Pancreas (tissue), 10 donors: ENCODE measurements at places on chromosomes 5 and 9. TPM values are rescaled to one million over a fixed set of nuclear protein-coding genes. Genes with fewer than 3 reads are reported as not detected.

ALDH1B1 gene
- polyA plus RNA-seq, result 6.0 TPM

DNA sequence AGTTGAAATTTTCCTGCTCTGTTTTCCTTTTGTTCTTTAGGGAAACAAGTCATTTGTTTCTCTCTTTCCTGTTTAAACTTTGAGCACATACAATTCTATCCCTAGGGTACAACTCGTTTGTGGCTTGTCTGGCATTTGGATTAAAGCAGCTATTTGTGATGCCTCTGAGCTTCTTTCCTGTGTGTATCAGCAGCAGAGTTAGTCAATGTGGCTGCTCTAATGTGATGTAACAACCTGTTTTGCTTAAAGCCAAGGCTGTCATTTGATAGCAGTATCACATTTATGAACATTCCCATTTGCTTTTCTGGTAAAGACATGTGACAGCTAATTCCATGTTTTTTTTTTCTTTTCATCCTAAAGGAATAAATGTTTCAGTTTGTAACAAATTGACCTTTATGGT lies 314.3 kb upstream of the CHD1 start:
- H3K27ac ChIP-seq, result no peak overlapping the region
- H3K4me1 ChIP-seq, result no peaks in the 10 kb centered on the region
- H3K27me3 ChIP-seq, result no peaks in the 10 kb centered on the region
- DNase-seq, result no peak
- H3K36me3 ChIP-seq, result no peaks in the 10 kb centered on the region

ZNF346 gene
- 6.6 TPM for polyA plus RNA-seq

SPACA9 gene
- polyA plus RNA-seq, result 3.2 TPM

DNA sequence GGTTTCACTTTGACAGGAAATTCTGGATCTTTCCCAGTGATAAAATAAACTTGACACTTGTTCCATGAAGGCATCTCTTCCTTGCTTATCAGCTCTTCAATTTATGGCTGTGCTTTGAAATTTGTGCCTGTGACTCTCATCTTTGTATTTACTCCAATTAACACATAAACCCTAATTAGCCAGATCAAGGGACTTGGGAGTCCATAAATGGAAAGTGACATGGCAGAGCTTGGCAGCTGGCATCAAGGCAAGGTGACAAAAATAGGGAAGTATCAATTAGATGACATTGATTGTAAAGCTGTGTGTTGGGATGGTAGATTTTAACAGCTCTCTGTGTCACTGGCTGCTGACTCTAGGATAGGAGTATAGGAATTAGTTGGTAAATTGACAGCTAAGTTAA lies 133.9 kb downstream of the PBX3 start:
- no peak overlapping the region for H3K27ac ChIP-seq
- no peaks in the 10 kb centered on the region for H3K36me3 ChIP-seq
- H3K4me1 ChIP-seq, result no peaks in the 10 kb centered on the region
- H3K4me3 ChIP-seq, result no peak overlapping the region
- no peak for DNase-seq

- peaks cover 5% of the 10 kb centered on the region for H3K4me1 ChIP-seq
- peak; percentile 8 for DNase-seq
- no peaks in the 10 kb centered on the region for H3K36me3 ChIP-seq
- no peaks in the 10 kb centered on the region for H3K27me3 ChIP-seq
Observed at GRCh38 chr9:126608551-126608950, 5.2 kb upstream of the LMX1B start.

AMBP gene
- polyA plus RNA-seq, result 370 TPM

DNA sequence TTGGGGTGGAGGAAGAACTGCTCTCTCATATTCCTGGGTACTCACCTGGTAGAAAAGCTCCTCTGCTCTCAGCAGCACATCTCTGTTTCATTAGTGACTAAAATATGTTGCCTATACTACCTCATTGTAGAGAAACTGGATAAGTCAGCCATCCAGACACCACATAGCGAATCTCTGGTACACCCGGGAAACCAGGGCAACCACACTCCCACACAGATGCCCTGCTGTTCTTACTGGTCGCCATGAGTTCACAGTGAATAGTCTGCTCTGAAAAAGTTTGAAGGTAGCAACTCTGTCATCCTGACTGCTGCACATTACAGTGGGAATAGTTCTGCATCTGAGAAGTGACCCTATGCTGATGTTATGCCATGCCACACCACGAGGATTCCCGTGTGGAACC lies 135.0 kb downstream of the ENTREP1 start:
- H3K36me3 ChIP-seq, result no peaks in the 10 kb centered on the region
- no peak for DNase-seq
- no peaks in the 10 kb centered on the region for H3K27me3 ChIP-seq

DNA sequence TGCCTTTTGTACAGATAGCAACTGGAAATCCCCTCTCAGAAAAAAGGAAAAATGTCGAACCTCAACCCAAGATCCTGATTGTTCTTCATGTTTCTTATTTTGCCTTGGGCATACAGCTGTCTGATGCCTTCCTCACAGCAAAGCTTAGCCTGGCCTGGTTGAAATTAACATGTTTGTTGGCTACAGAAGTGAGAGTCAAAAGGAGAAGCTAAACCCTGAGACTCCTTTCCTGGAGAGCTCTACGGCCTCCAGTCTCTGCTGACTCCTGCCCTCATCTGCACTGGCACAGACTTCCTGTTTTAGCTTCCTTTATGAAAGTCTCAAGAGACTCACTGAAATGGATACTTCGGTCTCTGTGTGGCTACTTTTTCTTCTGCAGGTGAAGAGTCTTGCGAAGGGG lies 186.7 kb downstream of the PARP8 start:
- DNase-seq, result no peak
- no peak overlapping the region for H3K4me3 ChIP-seq
- no peak overlapping the region for H3K27ac ChIP-seq
- no peaks in the 10 kb centered on the region for H3K36me3 ChIP-seq

DNA sequence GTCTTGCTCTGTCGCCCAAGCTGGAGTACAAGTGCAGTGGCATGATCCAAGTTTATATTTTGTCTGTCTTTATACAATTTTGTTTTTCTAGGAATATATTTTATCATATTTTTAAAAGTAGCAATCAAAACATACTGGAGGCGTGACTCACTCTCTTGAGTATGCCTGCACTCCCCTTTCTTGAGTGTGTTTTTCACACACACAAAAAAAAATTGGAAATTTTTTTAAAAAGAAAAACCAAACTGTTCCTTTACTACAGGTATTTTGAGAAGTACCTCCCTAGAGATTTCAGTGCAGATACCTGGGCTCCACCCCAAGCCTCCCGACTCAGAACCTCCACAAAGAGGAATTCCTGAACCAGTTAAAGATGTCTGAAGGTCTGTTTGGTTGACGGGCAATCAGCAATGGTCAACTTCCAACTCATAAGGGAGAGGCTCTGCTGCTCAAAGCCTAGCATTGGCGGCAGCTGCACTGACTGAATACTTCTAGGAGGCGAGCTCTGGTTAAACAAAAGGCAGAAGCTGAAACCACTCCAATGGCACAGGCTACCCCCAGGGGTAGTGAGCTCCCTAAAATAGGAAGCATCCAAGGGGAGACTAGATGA lies 27.4 kb downstream of the PDE6A start:
- no peak overlapping the region for H3K4me3 ChIP-seq
- no peak for DNase-seq
- H3K36me3 ChIP-seq, result no peaks in the 10 kb centered on the region
- H3K4me1 ChIP-seq, result no peaks in the 10 kb centered on the region
- no peaks in the 10 kb centered on the region for H3K27me3 ChIP-seq

DNA sequence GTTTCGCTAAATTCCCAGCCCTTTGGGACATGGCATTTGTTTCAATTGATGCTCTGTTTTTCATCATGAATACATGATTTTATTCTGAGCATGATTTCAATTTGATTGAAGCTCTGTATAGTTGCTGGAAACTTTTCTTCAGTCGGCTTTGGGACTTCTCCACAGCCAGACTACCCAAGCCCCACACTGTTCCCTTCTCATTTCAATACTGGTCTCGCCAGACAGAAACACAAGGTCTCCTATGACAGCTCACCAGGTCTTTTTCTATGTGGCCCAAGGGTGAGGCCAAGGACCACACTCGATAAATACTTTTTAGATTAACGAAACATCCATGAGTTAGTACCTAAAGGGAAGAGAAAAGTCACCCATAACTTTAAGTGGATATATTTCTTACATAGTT lies 132.2 kb downstream of the ARL15 start:
- no peak overlapping the region for H3K4me3 ChIP-seq
- no peaks in the 10 kb centered on the region for H3K36me3 ChIP-seq
- no peaks in the 10 kb centered on the region for H3K27me3 ChIP-seq
- H3K4me1 ChIP-seq, result no peaks in the 10 kb centered on the region

DNA sequence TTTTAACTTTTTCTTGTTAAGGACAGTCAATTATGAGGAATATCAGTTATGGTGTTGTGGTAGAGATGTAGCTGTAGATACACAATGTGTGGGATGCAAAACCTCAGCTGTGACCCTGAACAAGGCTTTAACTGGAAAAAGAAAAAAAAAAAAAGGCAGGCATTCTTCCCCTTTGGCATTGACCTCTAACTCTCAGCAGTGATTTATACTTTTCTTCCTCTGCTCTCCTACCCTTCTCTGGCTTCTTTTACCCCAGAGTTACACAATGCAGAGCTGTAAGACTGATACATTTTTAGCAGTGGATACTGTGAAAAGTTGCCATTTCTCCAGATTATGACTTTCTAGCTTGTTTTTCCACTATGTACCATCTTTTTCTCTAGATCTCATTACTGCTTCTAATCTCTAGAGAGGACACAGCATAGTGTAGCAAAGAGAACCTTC lies 2.0 kb downstream of the CTNNAL1 start:
- H3K27ac ChIP-seq, result peak overlapping the region; percentile 91
- H3K36me3 ChIP-seq, result no peaks in the 10 kb centered on the region
- DNase-seq, result no peak
- H3K27me3 ChIP-seq, result no peaks in the 10 kb centered on the region
- peaks cover 12% of the 10 kb centered on the region for H3K4me1 ChIP-seq
- no peak overlapping the region for H3K4me3 ChIP-seq

- H3K27ac ChIP-seq, result peak overlapping the region; percentile 59
- H3K4me1 ChIP-seq, result peaks cover 21% of the 10 kb centered on the region
- no peaks in the 10 kb centered on the region for H3K27me3 ChIP-seq
- no peaks in the 10 kb centered on the region for H3K36me3 ChIP-seq
- H3K4me3 ChIP-seq, result no peak overlapping the region
- DNase-seq, result no peak
Observed at GRCh38 chr9:127961155-127961490, 19.7 kb downstream of the EEIG1 start.

- no peaks in the 10 kb centered on the region for H3K27me3 ChIP-seq
- H3K36me3 ChIP-seq, result no peaks in the 10 kb centered on the region
- no peak overlapping the region for H3K4me3 ChIP-seq
- no peak for DNase-seq
- no peak overlapping the region for H3K27ac ChIP-seq
Observed at GRCh38 chr5:168951356-168951755, 349.6 kb downstream of the SLIT3 start.

SLC25A48 gene
- polyA plus RNA-seq, result 1.5 TPM

MRPL36 gene
- polyA plus RNA-seq, result 48.0 TPM

DNA sequence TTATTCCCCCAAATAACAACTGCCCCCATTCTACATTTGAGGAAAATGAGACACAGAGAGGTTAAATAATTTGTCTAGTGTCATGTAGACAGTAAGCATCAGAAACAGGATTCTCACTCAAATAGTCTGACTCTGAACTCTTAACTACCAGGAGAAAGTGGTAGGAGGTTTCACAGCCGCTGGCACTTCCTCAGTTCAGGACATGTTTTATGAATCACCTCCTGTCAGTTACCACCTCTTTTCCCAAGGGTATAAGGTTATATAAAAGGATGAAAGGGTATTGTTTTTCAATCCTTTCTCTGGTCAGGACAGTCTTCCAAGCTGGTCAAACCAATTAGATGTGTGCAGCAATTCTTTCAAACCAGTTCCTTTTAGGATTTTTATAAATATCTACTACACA lies 52.1 kb downstream of the TSSK1B start:
- H3K36me3 ChIP-seq, result no peaks in the 10 kb centered on the region
- DNase-seq, result no peak
- no peaks in the 10 kb centered on the region for H3K27me3 ChIP-seq
- peaks cover 5% of the 10 kb centered on the region for H3K4me1 ChIP-seq
- H3K4me3 ChIP-seq, result no peak overlapping the region

- H3K27me3 ChIP-seq, result no peaks in the 10 kb centered on the region
- H3K4me1 ChIP-seq, result peaks cover 19% of the 10 kb centered on the region
- H3K4me3 ChIP-seq, result peak overlapping the region; percentile 73
- no peak for DNase-seq
- no peak overlapping the region for H3K27ac ChIP-seq
Observed at GRCh38 chr9:34046784-34047379, 1.8 kb downstream of the UBAP2 start.

DNA sequence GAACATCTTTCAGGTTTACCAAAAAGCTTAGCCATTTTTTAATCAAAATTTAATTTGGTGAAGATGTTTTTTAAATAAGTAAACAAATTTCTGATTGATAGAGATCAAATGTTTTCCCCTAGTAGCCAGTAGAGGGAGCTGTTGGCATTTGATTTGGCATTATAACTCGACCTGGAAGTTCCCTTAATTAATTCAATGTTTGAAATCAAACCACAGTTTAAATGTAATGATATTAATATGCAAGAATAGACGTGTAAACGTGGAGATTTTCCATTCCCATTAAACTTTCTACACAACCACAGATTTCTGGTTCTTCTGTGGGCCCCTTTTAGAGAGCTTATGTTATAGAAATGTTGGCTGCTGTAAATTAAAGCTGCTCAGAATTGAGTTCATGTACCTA lies 148.1 kb upstream of the MPDZ start:
- H3K4me1 ChIP-seq, result no peaks in the 10 kb centered on the region
- H3K27me3 ChIP-seq, result peaks cover 7% of the 10 kb centered on the region
- no peak for DNase-seq

DNA sequence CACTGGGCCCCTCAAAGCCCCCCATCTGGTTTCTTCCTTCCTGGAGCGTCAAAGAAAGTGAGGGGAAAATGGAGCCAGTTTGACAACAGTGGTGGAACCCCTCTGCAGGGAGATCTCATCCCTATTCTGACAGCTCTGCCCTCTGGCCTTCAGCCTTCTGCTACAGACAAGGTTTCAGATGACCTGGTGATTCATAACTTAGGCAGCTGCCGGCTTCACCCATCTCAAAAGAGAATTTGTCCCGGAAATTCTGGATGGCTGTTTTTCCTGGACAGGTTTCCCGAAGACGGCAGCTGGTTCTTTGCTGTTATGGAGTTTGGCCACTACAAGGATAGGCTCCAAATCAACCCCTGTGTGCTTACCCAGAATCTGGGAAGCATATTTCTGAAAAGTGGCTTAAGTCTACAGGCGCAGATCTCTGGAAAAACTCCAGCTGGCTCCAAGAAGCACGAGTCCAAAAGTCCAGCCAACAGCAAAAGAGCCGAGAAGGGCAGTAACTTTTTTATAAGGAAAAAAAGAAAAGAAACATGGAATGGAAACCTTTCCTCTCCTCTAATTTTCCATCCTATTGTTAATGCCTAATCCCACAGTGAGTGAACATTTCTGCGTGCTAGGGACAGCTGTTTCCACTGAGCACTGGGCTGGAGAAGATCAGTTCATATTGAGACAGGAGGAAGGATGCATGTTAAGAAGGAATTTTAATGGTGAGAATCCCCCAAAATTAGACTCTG lies 54.5 kb downstream of the ZNF366 start:
- peak; percentile 54 for DNase-seq
- no peaks in the 10 kb centered on the region for H3K27me3 ChIP-seq
- peaks cover 15% of the 10 kb centered on the region for H3K4me1 ChIP-seq
- peak overlapping the region; percentile 60 for H3K27ac ChIP-seq
- H3K4me3 ChIP-seq, result no peak overlapping the region
